ENCODE measurements at places on chromosomes 2 and 18. TPM values are rescaled to one million over a fixed set of nuclear protein-coding genes. Genes with fewer than 3 reads are reported as not detected.

DNA sequence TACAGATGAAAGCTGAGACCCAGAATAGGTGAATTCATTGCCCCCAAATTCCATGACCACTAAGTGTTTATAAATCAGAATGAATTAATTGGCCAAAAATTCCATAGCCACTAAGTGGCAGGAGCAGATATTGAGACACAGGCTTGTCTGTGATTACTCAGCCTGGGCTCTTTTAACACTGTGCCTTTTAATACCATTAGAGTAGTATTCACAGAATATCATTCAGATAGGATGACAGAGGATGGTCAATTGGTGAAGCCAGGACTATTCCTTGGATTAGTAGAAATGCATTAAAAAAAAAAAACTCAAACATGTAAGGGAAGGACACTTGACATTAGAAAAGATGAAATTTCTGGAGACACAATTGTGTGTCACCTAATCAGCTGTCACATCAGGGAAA, 698.6 kb downstream of the DCC start:
- no peak for DNase-seq

DNA sequence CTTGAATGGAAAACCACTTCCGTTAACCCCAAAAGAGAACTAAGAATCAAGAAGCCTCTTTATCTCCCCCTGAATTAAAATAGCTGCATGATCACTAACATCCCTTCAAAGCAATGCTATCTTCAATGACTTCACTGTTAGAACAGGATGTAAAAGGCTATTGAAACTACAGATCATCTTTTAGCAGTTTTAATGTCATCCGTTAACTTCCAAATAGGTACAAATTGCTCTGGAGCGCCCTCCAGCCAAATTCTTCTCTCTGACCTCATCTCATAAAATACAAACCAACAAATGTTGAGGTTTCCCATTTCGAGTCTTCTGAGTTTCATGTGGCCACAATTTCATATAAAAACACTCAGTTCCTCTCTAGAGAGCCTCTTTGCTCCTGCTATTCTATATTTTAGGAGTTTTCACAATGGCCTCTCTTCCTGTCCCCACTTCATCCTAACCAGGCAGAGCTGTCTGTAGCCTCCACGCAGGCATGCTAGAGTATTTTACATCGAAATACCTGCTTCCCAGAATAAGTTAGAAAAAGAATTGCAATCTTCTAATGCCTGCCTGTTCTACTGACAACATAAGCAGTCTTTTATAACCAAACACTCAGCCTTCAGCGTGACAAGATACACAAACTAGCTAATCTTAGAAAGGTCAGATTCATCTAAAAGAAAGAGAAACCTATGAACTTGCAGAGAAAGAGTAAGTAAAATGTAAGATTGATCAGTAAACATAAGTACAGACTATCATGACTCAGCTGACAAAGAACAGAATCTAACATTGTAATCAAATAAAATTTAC, 37.9 kb downstream of the B4GALT6 start:
- DNase-seq = no peak

GRCh38 chr2:7272210-7272609, 355.0 kb downstream of the RNF144A start:
- DNase-seq = no peak

- DNase-seq = no peak
These were observed 62.2 kb downstream of the KIAA2012 start for GRCh38 chr2:202135091-202135874.

MOCOS gene
- 0.13 TPM for total RNA-seq

RFX8 gene
- 0.13 TPM for total RNA-seq

SP140 gene
- total RNA-seq = not detected

- no peak for DNase-seq
These were observed 225.0 kb upstream of the APCDD1 start for GRCh38 chr18:10229458-10229857.

Measured in dermis microvascular lymphatic vessel endothelial cell (primary cell).